Stomach (tissue), 19 donors: ENCODE measurements at places on chromosomes 1 and 21. TPM values are rescaled to one million over a fixed set of nuclear protein-coding genes. Genes with fewer than 3 reads are reported as not detected.

DNA sequence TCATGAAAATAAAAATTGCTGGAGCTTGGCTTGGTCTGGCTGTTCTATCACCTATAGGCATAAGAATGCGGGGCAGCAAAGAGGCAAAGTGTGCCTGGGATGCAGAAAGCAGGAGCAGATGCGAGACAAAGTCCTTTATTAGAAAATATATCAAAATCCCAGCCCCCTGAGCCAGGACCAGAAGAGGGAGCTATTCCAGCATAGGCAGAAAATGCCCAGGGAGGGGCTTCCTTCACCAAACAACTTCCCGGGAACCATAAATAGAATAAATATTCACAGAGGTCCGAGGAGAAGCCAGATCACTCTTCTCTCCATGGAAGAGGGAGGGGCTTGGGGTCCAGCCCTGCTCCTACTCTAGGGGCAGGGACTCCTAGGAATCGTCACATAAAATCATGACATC is 5.0 kb downstream of the PPOX start:
- no peak for DNase-seq

- no peak for DNase-seq
Measured at GRCh38 chr1:206100226-206100815, 16.9 kb downstream of the AVPR1B start.

SLC45A1 gene
- 2.4 TPM for total RNA-seq

DNA sequence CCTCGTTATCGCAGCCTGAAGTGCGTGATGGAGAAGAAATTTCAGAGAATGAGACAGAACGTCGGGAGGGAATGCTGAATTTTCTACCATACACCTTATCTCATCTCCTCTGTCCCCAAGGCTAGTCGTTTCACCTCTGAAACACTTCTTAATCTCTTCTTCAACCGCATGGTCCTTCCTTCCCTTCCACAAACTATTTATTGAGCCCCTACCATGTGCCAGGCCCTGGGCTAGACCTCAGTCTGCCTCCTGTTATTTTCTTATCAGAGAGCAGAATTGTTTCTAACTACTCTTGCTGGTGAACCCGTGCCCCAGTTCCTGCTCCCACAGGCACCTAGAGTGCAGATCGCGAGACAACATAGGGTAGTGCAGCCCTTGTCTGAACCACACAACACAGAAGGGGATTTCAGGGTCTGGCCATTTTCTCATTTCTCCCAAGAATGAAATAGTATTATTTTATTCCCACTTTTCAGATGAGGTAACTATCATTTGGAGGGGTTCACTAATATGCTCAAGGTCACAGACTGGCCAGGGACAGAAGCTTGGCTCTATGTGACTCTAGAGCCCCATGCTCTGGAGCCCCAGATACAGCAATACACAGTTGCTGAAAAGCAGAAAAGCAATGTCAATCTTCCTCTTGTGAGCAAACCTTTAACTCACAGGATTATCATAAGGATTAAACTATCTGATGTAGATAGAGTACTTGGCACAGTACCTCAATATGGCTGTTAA is 598 bp upstream of the ADIPOR1 start:
- DNase-seq, result peak; percentile 49

DNA sequence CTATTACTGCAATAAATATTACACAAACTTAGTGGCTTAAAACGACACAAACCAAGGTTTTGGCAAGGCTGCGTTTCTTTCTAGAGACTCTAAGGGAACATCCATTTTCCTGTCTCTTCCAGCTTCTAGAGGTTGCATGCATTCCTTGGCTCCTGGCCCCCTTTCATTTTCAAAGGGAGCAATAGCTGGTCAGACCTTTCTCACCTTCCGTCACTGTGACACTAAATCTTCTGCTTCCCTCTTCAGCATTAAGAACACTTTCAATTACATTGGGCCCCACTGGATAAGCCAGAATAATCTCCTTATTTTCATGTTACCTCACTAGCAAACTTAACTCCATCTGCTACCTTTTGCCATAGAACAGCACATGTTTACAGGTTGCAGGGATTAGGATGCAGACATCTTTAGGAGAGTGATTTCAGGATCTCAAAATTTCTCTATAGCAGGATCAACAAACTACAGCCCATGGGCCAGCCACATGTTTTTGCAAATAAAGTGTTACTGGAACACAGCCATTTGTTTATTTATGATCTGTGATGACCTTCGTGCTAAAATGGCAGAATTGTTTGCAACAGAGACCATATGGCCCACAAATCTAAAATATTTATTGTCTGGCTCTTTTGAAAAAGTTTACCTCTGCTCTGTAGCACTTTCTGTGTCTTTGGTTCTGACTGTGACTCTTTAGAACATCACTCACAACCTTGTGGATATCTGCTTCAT is 221.5 kb upstream of the SGIP1 start:
- no peak for DNase-seq

- no peak for DNase-seq
Measured at GRCh38 chr1:232292818-232293217, 337.1 kb downstream of the SIPA1L2 start.

GRCh38 chr1:108057541-108057940 is 92.6 kb upstream of the VAV3 start:
- DNase-seq, result peak; percentile 54

DNA sequence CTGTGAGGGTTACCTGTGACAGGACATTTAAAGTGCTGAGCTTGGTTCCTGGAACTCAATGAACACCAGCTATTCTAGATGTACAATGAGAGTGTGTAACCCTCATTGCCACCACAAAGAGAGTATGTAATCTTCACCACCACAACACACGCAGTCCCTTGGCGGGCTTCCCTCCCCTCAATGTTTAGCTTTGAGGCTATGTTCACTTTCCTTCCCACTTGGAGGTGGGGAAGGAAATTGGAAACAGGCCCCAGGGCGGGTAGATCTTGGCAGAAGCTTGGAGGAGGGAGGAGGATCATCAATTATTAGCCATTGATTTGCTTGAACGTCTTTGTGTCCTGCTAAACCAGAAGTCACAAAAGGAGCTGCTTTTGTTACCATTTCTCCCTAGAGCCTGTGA is 8.3 kb upstream of the COL16A1 start:
- DNase-seq, result no peak

- DNase-seq, result no peak
Measured at GRCh38 chr1:32100807-32101708, 6.8 kb upstream of the KPNA6 start.

DNA sequence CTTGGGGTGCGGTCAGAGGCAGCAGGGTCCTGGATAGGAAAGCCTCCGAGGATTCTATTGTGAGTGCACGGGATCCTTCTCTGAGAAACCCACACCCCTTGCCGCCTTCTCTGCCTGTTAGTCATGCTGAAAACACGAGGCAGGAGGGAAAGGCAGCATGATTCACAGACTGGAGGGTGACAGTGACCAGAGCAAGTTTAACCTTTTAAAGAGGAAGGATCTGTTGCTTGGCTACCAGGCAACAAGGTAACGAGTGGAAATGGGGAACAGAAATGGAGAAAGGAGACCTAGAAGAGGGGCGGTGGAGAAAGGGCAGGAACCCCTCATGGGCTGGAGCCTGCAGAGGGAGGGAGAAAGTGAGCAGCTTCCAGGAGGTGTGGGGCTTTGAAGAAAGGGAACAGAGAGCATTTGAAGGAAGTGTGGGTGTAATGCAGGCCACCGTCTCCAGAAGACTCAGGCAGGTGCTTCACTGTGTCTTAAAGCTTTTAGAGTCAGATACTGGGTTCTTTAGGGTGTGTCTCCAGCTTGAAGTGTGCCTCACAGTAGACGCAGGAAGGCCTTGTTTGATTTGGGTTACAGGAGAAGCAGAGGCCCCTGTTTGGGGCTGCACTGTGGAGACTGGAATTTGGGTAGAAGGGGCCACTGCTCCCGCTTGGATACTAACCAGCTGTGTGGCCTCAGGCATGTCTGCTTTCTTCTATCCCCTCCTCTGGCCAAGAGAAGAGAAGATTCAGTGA is 19.1 kb downstream of the OPTC start:
- DNase-seq, result peak; percentile 44

DNA sequence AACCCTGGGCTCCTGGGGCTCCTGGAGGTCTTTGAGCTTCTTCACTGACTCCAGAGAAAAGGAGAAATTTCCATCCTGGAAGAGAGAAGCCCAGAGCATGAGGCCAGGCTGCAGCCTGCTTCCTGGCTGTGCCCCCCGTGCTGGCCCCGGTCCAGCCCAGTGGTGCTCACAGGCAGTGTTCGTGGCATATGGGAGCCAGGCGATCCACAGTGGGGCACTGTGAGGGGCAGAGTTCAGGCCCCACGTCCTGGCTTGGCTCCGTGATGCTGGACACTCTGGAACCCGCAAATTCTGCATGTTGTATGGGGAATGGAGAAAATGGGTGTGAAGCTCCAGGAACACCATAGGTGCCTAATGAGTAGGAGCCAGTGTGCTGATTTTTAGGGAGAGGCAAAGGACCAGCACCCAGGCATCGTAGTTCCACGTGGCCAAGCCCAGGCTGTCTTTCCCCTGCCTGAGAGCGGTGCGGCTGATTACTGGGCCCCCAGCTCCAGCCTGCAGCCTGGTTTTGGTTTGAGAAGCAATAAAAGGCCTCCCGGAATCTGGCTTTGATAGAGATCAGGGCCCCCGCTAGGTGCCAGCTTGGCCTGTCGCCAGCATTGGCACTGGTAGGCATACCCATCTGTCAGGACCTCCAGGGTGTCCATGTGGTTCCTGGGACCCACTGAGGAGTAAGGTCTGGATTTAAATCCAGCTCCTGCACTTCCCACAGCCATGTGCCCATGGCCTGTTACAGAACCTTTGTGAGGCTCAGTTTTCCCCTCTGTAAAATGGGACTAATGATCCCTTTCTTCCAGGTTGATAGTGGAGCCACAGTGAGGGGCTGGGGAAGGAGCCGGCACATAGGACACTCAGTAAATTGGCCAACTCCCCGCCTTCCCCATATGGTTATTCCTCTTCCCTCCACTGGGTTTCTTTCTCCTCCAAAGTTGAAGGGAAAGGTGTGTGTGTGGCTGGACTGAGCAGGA is 725 bp downstream of the GUCA2A start:
- no peak for DNase-seq

GRCh38 chr1:167132301-167133010 is 38.6 kb downstream of the STYXL2 start:
- DNase-seq, result no peak

- no peak for DNase-seq
Measured at GRCh38 chr1:95332754-95333153, 98.7 kb downstream of the RWDD3 start.
